ENCODE measurements at places on chromosomes 5 and 9. TPM values are rescaled to one million over a fixed set of nuclear protein-coding genes. Genes with fewer than 3 reads are reported as not detected.
A peak's percentile ranks its signal among the peaks of the same experiment; 100 is the strongest.

- no peak for DNase-seq
Observed at GRCh38 chr5:67983251-67984110, 232.1 kb upstream of the PIK3R1 start.

- DNase-seq: no peak
Observed at GRCh38 chr9:22740781-22741180, 294.2 kb downstream of the DMRTA1 start.

DNA sequence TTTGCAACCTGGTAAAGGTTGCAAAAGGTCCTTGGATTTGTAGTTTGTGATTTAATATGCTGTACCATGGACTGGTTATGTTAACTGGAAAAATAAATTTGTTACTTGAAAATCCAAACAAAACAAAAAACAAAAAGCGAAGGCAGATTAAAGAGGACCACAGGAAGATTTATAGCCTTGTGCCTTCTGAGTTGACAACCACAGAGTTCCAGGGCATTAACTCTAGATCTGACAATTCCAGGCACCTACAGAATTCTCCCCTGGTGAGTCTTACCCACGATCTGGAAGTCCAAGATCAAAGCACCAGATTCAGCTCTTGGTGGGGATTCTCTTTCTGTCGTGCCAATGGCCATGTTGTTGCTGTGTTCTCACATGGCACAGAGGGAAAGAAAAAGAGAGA is 107.9 kb upstream of the SELENOP start:
- no peak for DNase-seq

DNA sequence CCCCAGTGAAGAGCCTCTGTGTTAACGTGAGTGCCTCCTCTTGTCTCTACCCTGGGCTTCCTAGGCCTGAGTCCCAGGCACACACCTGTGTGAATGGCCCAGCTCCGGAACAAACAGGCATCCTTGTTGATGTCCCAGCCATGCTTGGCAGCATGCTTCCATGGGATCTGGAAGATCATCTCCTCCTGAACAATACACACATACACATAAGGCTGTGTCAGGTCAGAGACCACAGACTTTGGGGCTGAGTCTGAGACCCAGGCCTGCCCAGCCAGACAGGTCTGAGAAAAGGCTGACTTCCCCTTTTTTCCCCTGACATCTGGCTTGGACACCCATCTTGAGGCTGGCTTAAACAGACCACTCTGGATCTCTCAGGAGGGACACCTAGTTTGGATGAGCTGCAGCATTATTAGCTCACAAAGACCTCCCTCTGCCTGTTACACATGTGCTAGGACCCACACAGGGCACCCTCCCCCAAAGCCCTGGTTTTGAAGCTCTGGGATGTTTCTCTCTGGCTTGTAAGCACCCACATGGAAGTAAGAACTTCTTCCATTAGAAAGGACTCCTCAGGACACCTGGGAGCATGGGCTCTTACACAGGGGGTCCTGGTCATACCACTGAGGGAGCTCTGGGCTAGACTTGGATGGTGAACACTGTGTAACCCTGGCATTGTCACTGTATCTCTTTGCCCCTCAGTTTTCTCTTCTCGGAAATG is 2.6 kb downstream of the IRF1 start:
- peak; percentile 5 for DNase-seq

DNA sequence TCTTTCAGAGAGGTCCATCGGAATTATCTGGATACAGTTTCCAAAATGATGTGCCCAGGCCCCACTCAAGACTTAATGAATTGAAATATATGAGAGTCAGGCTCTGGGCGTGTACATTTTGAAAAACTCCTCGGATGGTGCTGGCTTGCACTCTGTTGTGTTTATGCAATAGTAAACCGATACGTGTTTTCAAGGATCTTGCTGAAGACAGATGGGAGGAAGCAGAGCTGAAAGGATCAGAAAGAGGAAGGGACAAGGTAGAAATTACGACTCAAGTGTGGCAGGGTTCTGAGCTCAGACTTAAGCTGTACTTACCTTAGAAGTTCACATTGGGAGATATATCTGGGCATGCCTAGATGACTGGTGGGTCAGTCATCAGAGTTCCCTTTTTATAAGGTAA is 13.7 kb upstream of the STOM start:
- DNase-seq: no peak

GRCh38 chr5:122180146-122180712 is 50.9 kb downstream of the ZNF474 start:
- no peak for DNase-seq

- DNase-seq: no peak
Observed at GRCh38 chr5:61486476-61486875, 154.4 kb downstream of the ZSWIM6 start.

- DNase-seq: peak; percentile 25
Observed at GRCh38 chr9:131839281-131840084, 99.6 kb upstream of the RAPGEF1 start.

DNA sequence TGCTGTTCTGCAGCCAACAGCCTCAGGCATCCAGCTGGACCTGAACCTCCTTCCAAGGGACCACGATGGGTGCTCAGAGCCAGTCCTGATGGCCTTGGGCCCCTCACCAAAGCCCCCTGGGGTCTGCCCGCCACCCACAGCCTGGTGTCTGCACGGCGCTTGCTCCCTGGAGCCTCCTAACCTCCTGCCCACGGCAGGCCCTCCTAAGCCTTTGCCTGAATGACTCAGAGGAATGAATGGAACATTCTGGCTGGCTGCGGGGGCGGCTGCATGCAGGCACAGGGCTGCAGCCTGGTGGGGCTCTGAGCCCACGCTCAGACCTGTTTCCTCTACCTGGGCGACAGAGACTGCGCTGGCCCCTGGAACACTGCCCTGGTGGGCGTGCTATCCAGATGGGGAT is 6.9 kb downstream of the SOHLH1 start:
- DNase-seq: no peak

- no peak for DNase-seq
Observed at GRCh38 chr9:135878528-135879236, 28.7 kb downstream of the CAMSAP1 start.

- DNase-seq: no peak
Observed at GRCh38 chr5:40389591-40389990, 290.1 kb upstream of the PTGER4 start.

GRCh38 chr9:69019808-69020207 is 5.9 kb upstream of the PRKACG start:
- DNase-seq: no peak

DNA sequence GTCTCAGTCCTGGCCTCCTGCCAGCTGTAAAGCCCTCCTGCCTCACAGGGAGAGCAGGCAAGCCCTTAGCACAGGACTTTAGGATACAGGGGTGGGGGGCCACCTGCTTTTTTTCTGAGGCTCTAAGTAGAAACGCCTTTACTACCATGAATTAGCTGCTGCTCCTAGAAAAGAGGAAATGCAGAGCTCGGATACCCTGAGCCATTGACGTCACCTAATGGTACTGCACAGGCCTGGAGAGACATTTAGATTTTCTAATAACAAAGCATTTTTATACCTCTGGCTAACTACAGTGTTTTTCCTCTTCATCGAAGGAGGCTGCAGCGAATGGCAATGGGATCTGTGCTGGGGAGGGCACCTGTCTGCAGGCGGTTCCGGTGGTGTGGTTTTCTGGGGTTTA is 137.0 kb downstream of the WDR41 start:
- DNase-seq: no peak

DNA sequence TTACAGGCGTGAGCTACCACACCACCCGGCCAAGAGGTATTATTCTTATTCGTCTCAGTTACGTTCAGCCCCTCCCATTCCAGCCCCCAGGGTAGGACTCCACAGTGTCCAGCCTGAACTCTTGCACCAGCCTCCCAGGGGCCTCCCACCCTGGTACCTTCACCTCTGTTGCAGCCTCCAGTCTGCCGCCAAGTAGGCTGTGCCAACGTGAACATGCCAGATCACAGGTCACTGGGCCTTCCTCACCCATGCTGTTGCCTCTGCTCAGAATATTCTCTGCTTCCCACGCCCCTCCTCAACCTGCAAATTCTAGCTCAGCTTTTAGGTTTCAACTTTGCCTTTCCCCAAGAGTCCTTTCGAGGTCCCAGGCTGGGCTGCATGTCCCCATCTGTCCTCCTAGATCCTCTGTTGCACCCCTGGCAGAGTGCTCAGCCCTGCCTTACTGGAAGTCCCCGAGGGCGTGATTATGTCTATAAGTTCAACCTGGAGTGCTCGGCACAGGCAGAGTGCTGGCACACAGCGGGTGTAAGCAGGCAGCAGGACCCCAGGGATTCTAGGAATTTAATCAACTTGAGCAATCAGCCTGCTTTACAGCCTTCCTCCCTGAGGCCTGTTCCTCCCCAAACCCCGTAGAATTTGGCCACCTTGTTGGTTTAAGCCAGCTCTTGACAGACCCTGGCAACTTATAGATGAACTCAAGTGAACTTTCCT is 13.1 kb upstream of the STXBP1 start:
- DNase-seq: no peak

DNA sequence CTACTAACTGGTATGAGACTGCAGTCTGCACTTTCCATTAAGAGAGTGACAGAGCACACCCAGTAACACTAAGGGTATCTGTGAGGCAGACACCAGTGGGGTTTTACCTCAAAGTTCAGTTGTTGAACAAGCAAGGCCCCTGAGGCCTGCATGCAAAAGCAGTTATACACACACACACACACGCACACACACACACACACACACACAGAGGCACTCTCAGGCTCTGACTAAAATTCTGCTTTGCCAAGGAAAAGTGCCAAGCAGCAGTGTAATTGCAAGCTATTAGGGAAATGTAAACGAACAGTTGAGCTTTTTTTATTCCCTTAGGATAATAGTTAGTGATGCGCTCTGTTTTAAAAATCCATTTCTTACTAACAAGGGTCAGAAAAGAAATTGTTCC is 377.1 kb downstream of the SPOCK1 start:
- no peak for DNase-seq

NR2F1-AS1 gene
- 0.24 TPM for polyA plus RNA-seq

KCNT1 gene
- polyA plus RNA-seq: 0.21 TPM

ENHO gene
- 0.26 TPM for polyA plus RNA-seq

BTNL8 gene
- polyA plus RNA-seq: 0.14 TPM

ACOT12 gene
- polyA plus RNA-seq: not detected

PALM2AKAP2 gene
- 18.2 TPM for polyA plus RNA-seq

YTHDC2 gene
- 8.2 TPM for polyA plus RNA-seq

CAST gene
- polyA plus RNA-seq: 396 TPM
